Activated CD4-positive, alpha-beta T cell treated with anti-CD3 and anti-CD28 coated beads, Interleukin-2, amount 10 ng/mL, durations not matched to agents 24 days and 14 days (primary cell): ENCODE measurements at places on chromosomes 7 and 10. TPM values are rescaled to one million over a fixed set of nuclear protein-coding genes. Genes with fewer than 3 reads are reported as not detected.
A peak's percentile ranks its signal among the peaks of the same experiment; 100 is the strongest.

- no peak overlapping the region for H3K27ac ChIP-seq
- H3K27me3 ChIP-seq: no peaks in the 10 kb centered on the region
Measured at GRCh38 chr7:84372155-84372621, 177.6 kb upstream of the SEMA3A start.

- peaks cover 55% of the 10 kb centered on the region for H3K36me3 ChIP-seq
- peak overlapping the region; percentile 94 for H3K27ac ChIP-seq
- no peaks in the 10 kb centered on the region for H3K27me3 ChIP-seq
- peak overlapping the region; percentile 60 for H3K4me3 ChIP-seq
- H3K4me1 ChIP-seq: peaks cover 89% of the 10 kb centered on the region
Measured at GRCh38 chr10:124697837-124698544, 46.2 kb downstream of the FAM53B start.

DNA sequence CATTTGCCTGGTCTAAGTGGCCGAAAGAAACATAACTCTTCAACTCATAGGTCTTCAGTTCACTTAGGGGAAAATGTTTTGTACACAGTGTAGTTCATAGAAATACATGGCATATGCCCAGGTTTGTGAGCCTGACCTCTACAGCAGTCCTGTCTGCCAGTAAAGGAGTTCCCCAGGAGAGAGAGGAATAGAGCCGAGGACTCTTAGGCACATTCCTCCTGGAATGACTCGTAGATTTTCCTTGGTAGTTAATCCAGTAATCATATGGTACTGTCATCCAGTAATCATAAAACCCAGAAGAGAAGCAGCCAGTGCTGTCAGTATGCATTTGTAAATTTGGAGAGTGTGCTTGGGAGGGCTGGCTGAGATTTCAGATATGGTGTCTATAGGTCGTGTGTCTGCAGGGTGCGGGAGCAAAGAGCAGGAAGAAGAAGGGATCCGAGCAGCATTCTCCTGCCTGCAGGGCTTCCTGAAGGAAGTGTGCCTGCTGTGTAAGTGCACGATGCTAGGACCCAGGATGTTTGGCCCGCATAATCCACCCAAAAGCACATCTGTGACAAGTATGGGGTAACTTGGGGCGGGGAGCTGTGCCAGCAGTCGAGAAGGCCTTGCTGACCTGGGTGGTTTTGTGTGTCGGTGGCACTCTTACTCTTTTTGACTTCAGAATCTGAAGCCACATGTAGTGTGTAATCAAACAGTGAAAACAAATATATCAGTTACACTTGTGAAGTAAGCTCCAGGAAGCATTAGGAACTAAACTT is 13.9 kb downstream of the EIF4H start:
- H3K27ac ChIP-seq: peak overlapping the region; percentile 45
- DNase-seq: no peak
- H3K36me3 ChIP-seq: peaks cover 57% of the 10 kb centered on the region
- H3K27me3 ChIP-seq: no peaks in the 10 kb centered on the region
- no peak overlapping the region for H3K4me3 ChIP-seq

The HOXA10 gene
- total RNA-seq: not detected in 2 replicates

DNA sequence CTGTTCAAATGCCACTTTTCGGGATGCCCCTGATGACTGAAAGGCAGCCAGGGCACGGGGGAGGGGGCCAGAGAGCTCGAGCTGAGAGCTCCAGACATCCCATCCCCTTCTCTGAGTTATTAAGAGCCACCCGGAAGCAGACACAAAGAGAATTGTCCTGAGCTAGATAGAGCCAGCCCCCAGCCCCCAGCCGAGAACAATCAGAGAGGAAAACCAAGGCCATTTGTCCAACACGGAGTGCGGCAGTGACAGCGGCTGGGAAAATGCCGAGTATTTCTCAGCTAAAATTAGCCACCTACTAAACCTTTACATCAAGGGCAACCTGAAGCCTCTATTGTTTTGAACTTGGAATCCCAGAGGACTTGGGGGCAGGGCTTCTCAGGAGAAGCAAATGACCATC is 51.0 kb downstream of the UNC5B start:
- no peak for DNase-seq
- no peaks in the 10 kb centered on the region for H3K27me3 ChIP-seq
- H3K27ac ChIP-seq: no peak overlapping the region
- no peaks in the 10 kb centered on the region for H3K36me3 ChIP-seq
- no peaks in the 10 kb centered on the region for H3K4me1 ChIP-seq

GRCh38 chr7:45101748-45102147 is 9.7 kb downstream of the TBRG4 start:
- H3K4me3 ChIP-seq: no peak overlapping the region
- peaks cover 56% of the 10 kb centered on the region for H3K36me3 ChIP-seq
- H3K27ac ChIP-seq: no peak overlapping the region
- DNase-seq: no peak
- H3K4me1 ChIP-seq: no peaks in the 10 kb centered on the region
- no peaks in the 10 kb centered on the region for H3K27me3 ChIP-seq

DNA sequence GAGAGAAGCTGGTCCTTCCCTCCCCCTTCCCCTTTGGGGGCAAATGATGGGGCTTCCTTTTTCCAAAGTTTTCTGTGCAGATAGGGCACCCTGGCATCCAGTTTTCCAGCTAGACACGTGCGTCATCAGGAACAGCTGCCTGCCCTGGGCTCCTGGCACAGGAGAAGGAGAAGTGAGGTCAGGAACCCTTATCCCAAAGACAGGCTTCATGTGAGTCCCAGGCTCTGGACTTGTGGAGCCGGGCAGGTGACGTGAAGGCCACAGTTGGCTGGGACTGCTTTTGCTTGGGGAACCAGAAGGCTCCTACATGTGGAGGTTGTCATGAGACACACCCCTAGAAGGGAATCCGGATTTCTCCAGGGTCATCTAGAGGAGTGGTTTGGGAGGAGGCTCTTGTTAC is 66.5 kb downstream of the RBM20 start:
- H3K4me3 ChIP-seq: no peak overlapping the region
- no peak for DNase-seq
- no peak overlapping the region for H3K27ac ChIP-seq
- H3K36me3 ChIP-seq: no peaks in the 10 kb centered on the region

GRCh38 chr7:41005374-41005901 is 697.5 kb downstream of the INHBA start:
- no peaks in the 10 kb centered on the region for H3K4me1 ChIP-seq
- no peaks in the 10 kb centered on the region for H3K27me3 ChIP-seq
- no peak overlapping the region for H3K4me3 ChIP-seq
- no peaks in the 10 kb centered on the region for H3K36me3 ChIP-seq

- peaks cover 1% of the 10 kb centered on the region for H3K27me3 ChIP-seq
- no peak overlapping the region for H3K27ac ChIP-seq
- DNase-seq: peak; percentile 92
- no peak overlapping the region for H3K4me3 ChIP-seq
Measured at GRCh38 chr10:132458586-132459300, 61.7 kb downstream of the PWWP2B start.

The OR2A42 gene
- not detected in 2 replicates for total RNA-seq

DNA sequence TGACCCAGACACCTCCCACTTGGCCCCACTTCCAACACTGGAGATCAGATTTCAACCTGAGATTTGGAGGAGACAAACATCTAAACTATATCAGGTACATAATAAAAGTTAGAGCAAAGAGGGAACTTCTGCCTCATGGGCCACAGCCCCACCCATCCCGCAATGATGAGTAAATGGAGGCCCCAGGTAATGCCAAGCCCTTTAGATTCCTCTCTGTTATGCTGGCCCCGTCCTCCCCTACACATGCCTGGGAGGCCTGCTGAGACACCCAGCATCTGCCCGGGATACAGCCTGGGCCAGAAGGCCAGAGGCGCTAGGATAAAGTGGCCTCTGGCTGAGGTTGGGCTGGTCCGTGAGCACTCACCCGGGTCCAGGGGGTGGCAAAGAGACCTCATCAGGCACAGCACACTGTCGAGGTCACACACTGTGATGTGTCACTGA is 185.5 kb upstream of the SH2B2 start:
- DNase-seq: no peak
- peaks cover 3% of the 10 kb centered on the region for H3K36me3 ChIP-seq
- no peak overlapping the region for H3K27ac ChIP-seq
- no peaks in the 10 kb centered on the region for H3K27me3 ChIP-seq

- H3K4me3 ChIP-seq: no peak overlapping the region
- DNase-seq: no peak
- H3K4me1 ChIP-seq: no peaks in the 10 kb centered on the region
- no peaks in the 10 kb centered on the region for H3K36me3 ChIP-seq
- peaks cover 8% of the 10 kb centered on the region for H3K27me3 ChIP-seq
Measured at GRCh38 chr10:48758411-48758810, 73.7 kb downstream of the WDFY4 start.

The SLC16A12 gene
- not detected in 2 replicates for total RNA-seq

The FAM25G gene
- not detected in 2 replicates for total RNA-seq

GRCh38 chr7:129773871-129774270 is 162.4 kb downstream of the NRF1 start:
- no peak overlapping the region for H3K4me3 ChIP-seq
- H3K36me3 ChIP-seq: no peaks in the 10 kb centered on the region
- peaks cover 26% of the 10 kb centered on the region for H3K27me3 ChIP-seq
- H3K27ac ChIP-seq: no peak overlapping the region

The MBL2 gene
- not detected in 2 replicates for total RNA-seq

DNA sequence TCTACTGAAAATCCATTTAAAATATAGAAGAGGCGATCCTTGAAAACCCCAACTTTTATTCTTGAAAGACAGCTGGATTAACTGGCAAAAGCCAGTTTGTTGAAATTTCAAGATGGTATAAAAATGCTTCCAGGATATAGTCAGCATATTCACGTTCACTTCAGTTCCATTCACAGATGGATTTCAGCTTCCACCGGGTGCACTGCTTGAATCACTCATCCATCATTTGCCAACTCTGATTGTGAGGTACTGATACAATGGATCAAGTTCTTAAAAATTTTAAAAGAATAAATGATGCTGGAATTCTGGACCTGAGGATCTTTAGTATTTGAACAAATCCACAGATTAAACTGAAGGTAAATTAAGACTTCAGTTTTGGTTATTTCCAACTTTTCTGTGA is 2.4 kb downstream of the PURB start:
- H3K27ac ChIP-seq: peak overlapping the region; percentile 41
- peak overlapping the region; percentile 97 for H3K4me3 ChIP-seq
- peaks cover 51% of the 10 kb centered on the region for H3K4me1 ChIP-seq
- DNase-seq: no peak
- no peaks in the 10 kb centered on the region for H3K27me3 ChIP-seq
- H3K36me3 ChIP-seq: peaks cover 55% of the 10 kb centered on the region

DNA sequence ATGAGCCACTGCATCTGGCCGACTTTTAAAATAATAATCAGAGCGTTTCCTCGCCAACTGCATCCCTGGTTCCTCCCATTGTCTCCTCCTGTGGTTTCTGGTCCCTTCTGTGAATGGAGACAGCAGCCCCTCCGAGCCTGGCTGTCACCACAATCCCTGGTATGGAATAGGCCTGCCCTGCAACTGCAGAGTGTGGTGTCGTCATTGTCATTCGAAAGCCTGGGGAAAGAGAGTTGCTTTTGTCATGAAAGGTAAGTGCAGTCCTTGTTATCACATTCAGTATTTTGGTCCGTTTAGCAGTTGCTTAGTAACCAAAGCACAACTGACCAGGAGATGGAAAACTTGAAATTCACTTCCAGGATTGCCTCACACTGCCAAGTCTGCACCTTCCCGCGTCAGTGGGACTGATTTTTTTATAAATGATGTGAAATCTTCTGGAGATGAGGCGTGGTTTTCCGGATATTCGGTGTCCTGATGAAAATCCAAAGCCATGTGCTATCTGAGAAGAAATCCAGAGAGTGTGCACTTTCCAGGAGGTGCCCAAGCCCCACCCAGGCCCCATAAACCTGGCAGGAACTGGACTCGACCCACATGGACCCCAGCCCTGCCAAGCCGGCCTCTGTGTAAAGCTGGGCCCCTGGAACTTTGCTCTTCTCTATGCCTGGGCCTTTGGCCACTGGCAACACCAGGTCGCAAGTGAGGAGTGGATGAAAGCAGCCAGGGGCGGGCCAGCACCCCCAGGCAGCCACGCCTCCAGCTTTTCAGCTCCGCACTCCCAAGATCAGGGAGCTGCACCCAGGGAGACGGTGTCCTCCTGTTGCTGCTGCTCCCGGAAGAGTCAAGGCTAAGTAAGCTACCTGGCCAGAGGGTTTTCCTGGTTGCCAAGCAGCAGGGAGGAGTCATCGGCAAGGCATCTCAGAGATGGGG is 133.7 kb upstream of the SH2B2 start:
- no peak for DNase-seq
- no peaks in the 10 kb centered on the region for H3K36me3 ChIP-seq
- no peak overlapping the region for H3K27ac ChIP-seq

GRCh38 chr10:76769161-76769560 is 868.4 kb downstream of the KCNMA1 start:
- no peaks in the 10 kb centered on the region for H3K27me3 ChIP-seq
- DNase-seq: no peak
- H3K27ac ChIP-seq: no peak overlapping the region
- no peak overlapping the region for H3K4me3 ChIP-seq

- no peaks in the 10 kb centered on the region for H3K36me3 ChIP-seq
- peaks cover 4% of the 10 kb centered on the region for H3K27me3 ChIP-seq
- no peak overlapping the region for H3K27ac ChIP-seq
- DNase-seq: no peak
- H3K4me1 ChIP-seq: no peaks in the 10 kb centered on the region
- no peak overlapping the region for H3K4me3 ChIP-seq
Measured at GRCh38 chr7:41977661-41978060, 259.3 kb downstream of the GLI3 start.

- H3K27me3 ChIP-seq: no peaks in the 10 kb centered on the region
- H3K36me3 ChIP-seq: peaks cover 3% of the 10 kb centered on the region
- DNase-seq: no peak
- H3K4me1 ChIP-seq: peaks cover 30% of the 10 kb centered on the region
Measured at GRCh38 chr10:32951111-32951510, 6.9 kb downstream of the ITGB1 start.

DNA sequence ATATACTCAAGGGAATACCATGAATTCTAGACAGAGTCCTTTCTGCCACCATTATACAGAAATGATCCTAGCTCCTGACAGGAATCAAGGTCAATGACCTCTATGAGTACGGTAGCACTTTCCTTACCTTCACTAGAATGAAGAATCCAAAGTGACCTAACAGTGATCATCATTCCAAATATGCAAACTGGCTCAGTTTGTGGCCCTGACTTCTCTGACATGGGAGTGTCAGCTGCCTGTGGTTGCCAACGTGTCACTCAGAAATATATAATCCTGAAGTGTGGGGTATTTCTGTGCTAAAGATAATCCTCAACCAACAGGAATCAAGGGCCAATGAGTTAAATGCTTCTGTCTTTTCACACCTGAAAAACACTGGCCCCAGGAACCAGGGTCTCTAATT is 45.7 kb downstream of the COPG2 start:
- H3K36me3 ChIP-seq: peaks cover 4% of the 10 kb centered on the region
- no peaks in the 10 kb centered on the region for H3K27me3 ChIP-seq
- H3K27ac ChIP-seq: no peak overlapping the region
- H3K4me3 ChIP-seq: no peak overlapping the region
- no peaks in the 10 kb centered on the region for H3K4me1 ChIP-seq

- no peak for DNase-seq
- no peak overlapping the region for H3K27ac ChIP-seq
- no peak overlapping the region for H3K4me3 ChIP-seq
- peaks cover 24% of the 10 kb centered on the region for H3K27me3 ChIP-seq
- H3K4me1 ChIP-seq: peaks cover 7% of the 10 kb centered on the region
Measured at GRCh38 chr7:100670074-100670473, 3.5 kb upstream of the GNB2 start.
